CD4-positive, CD25-positive, alpha-beta regulatory T cell (primary cell): ENCODE measurements at places on chromosomes 7 and 10.
A peak's percentile ranks its signal among the peaks of the same experiment; 100 is the strongest.

GRCh38 chr10:122149561-122150505 lies 121.3 kb upstream of the BTBD16 start:
- DNase-seq, result no peak

DNA sequence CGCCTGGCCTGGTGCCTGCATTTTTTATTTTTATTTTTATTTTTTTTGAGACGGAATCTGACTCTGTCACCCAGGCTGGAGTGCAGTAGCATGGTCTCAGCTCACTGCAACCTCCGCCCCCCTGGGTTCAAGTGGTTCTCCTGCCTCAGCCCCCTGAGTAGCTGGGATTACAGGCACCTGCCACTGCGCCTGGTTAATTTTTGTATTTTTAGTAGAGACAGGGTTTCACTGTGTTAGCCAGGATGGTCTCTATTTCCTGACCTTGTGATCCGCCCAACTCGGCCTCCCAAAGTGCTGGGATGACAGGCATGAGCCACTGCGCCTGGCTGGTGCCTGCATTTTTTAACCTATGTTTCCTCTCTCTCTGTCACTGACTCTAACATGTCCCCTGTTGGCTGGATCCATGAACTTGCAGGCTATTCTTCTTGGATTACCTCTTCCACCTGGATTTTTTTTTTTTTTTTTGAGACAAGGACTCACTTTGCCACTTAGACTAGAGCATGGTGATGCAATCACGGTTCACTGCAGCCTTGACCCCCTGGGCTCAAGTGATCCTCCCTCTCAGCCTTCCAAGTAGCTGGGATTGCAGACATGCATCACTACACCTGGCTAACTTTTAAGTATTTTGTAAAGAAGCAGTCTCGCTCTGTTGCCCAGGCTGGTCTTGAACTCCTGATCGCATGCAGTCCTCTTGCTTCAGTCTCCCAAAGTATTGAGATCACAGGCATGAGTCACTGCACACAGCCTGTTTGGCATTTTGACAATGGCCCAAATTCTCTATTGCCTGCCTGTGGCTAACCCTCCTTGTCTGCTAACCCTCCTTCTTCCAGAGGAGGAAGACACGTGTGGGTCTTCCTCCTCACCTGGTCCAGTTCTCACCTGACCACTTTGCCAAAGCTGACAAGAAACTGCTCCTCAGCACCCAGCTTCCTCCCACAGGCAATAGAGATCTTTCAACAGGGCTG lies 23.0 kb upstream of the PRPF18 start:
- DNase-seq, result no peak

DNA sequence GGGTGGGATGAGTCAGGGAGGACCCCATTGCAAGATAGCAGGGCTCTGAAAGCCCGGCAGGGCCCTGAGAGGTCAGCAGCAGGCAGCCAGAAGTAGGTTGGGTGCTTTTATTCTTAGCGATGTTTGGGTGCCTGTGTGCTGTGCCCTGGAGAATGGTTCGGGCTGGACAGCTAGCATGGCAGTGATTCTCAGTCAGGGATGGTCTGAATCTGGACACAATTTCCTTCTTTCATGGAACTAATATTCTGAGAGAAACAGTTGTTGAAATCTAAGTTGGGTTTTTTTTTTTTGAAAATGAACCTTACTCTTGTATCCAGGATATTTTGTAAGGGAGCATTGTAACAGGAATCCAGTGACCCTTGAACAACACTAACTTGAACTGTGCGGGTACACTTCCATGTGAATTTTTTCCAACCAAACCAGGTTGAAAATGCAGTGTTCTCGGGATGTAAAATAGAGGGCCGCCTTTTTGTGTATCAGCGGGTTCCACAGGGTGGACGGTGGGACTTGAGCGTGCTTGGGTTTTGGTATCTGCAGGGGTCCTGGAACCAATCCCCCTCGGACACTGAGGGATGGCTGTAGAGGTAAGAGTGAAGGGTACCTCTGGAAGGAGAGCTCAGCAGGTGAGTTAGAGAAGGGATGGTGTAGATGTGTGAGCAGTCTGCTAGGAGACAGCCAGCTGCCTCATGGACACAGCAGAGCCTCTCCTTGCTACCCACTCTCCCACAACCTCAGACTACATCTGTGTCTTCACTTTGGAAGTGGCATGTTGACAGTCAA lies 12.5 kb downstream of the CCNY start:
- no peak for DNase-seq

DNA sequence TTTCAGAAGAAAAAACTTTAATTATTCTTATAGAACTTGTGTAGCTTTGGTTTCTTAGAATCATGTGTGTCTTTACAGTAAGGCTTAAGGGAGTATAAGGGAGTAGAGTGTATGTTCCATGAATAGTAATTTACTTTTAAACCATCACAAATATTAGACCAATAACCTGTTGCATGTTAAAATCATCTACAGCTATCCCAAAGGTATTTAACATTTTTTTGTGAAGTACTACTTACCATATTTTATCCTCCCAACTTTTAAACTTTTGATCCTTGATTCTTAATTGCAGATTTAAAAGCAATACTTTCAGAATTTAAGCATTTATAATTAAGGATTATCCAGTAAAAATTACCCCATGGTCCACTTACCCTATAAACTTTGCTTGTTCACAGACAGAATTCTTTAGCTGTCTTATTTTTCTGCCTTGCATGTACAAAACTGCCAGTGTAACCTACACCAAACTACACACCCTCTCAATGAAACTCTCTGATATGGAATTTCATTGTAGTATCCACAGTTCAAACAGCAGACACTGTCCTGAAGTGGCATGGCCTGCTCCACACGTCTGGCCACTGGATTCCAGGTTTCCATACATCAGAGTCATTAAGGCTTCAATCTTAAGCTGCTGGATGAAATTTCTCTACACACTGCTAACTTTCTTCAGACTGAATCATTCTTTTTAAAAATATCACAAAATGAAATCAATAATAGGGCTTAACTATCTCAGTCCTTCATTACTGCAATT lies 5.8 kb downstream of the GLI3 start:
- no peak for DNase-seq

- no peak for DNase-seq
These were observed 127.5 kb downstream of the CRPPA start for GRCh38 chr7:16293669-16294425.

DNA sequence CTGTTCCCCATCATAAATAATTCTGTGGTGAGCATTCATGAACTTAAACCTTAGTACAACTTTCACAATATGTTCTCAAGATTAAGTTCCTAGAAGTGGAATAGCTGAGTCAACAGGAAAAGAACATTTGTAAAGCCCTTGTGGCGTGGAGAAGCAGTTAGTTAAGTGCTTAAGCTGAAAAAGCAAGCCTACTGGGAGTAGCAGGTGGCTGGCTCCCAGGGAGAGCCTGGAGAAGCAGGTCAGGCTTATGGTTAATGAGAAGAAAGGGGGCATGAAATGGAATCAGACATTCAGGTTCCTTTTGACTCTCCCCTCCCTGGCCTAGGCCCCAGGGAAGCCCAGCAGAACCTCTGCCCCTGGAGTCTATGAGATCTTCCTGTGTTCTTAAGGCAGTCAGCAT lies 35.3 kb downstream of the VSTM4 start:
- peak; percentile 64 for DNase-seq

DNA sequence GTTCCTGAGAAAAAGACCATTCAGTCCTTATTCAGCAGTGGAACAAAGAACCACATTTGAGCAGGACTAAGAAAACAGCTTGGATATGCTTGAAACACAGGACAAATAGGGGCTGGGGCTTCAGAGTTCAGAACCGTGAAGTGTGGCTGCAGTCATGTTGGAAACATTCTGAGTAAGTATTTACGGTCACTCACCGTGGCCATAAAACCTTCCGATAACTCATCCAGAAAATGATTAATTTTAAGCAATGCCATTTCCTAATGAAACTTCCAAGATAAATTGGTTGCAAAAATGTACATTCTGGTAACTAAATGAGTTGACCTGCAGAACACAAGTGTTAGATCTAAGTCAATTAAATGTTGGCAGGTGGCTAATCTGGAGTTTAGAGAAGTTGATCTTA lies 279.2 kb downstream of the CXCL12 start:
- DNase-seq, result no peak

DNA sequence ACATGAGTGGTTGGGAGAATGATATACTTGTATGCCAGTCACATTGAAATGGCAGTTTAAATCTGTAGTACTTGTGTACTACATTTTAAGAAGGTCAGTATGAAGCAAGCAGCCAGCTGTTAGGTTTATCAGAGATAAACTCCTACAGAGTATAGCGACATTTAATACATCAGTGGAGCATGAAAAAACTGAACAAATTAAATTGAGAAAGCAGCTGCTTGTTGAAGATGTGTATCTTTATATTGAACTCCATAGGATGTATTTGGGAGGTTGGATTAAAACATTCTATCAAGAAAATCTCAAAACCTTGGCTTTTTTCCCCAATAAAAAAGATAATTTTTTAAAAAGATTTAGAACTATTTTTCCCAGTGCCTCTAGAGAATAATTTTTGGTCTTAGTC lies 47.8 kb downstream of the PHF14 start:
- no peak for DNase-seq

DNA sequence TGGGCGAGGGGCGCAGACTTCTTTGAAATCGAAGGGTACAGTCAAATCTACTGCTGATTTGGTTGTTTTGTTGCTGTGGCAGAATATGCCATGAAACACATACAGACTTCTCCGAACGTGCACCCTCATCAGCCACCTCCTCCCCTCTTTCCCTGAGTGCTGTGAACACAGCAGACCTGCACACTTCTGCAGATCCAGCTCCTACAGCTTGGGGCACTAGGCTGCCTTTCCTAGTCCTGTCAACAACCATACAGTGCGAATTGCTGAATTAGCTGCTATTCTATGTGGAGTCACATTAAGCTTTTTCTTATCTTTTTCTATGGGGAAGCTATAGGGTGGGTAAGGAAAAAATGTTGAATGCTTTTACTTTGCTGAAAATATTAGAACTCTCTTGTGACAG lies 57.5 kb downstream of the COL17A1 start:
- DNase-seq, result peak; percentile 14

DNA sequence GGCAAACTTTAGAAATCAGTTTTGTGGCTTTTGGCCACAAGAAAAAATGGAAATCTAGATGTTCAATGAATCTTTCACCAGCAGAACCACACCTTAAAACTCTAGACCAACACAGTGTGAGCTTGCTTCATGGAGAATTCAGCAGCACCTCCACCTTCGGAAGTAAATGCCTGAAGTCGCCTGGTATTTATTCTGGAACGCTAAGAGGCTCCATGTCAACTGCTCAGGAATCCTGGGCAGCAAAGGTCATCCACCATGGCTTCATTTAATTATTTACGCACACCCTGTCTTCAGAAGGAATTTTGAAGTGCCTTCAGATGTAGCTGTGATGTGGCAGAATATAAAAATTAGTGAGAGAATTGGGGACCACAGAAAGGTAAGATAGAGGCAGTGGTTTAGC lies 167.7 kb downstream of the GFRA1 start:
- no peak for DNase-seq

GRCh38 chr7:601595-602340 lies 82.1 kb upstream of the PDGFA start:
- peak; percentile 60 for DNase-seq

DNA sequence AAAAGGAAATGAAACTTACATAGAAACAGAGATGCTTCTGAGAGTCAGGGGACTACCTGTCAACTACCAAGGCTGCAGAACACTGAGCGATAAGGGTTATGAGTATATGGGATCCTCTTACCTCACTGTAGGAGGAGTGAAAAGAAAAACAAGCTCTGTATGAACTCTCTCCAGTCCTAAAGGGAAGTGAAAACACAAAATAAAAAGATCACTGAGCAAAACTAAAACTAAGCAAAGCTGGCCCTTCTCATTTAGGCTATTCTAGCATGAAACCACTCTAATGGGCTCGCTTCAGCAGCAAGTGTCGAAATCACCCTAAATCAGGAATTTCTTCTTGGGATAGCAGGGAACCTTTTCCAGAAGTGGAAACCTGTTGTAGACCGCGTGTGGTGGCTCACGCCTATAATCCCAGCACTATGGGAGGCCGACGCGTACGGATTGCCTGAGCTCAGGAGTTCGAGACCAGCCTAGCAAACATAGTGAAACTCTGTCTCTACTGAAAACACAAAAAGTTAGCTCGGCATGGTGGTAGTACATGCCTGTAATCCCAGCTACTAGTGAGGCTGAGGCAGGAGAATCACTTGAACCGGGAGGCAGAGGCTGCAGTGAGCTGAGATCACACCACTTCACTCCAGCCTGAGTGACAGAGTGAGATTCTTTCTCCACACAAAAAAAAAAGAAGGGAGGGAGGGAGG lies 27.0 kb downstream of the DCLRE1C start:
- no peak for DNase-seq

GRCh38 chr7:74312418-74313028 lies 23.3 kb downstream of the CLIP2 start:
- no peak for DNase-seq

GRCh38 chr7:83355143-83355542 lies 192.5 kb upstream of the PCLO start:
- DNase-seq, result no peak

- no peak for DNase-seq
These were observed 14.1 kb downstream of the CRYGN start for GRCh38 chr7:151425670-151426440.

GRCh38 chr7:110973196-110973990 lies 117.5 kb upstream of the LRRN3 start:
- no peak for DNase-seq

- DNase-seq, result peak; percentile 17
These were observed 2.9 kb upstream of the RBM20 start for GRCh38 chr10:110641256-110641655.

GRCh38 chr7:4079956-4080355 lies 602.1 kb upstream of the FOXK1 start:
- no peak for DNase-seq

DNA sequence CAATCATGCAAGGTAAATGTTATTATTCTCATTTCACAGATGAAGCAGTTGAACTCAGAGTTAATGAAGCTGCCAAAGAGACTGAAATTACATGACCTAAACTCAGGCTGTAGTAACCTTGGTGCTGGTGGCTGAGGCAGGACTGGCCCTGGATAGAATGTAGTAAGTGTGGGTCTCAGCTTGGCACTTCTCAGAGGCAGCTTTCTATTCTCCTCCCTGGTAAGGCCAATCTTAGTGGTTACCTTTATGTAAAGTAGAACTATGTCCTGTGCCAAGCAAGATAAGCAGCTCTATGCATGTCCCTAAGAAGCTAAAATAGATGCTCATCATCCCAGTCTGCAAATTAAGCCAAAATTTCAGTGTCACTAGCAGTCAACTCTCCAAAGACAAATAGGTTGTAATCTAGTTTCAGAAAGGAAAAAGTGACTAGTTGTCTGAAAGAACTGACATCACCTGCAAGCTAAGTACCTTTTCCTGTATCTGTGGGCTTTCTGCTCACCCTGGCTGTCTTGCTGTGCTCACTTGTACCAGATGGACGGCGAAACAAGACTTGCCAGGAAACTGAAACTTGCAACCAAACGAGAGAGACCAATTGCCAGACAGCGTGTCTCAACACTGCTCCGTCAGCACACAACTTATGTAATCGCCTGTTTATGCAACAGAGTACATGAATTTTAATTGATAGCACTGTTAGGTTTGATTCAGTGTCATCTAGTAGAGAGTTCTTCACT lies 43.7 kb downstream of the CH25H start:
- DNase-seq, result peak; percentile 9

GRCh38 chr10:5963071-5963470 lies 14.3 kb downstream of the IL15RA start:
- DNase-seq, result no peak

- DNase-seq, result no peak
These were observed 79.1 kb downstream of the PRTFDC1 start for GRCh38 chr10:24873281-24873683.

- no peak for DNase-seq
These were observed 22.6 kb upstream of the AKR1C3 start for GRCh38 chr10:5071411-5072198.

- no peak for DNase-seq
These were observed 58.8 kb upstream of the PNLIP start for GRCh38 chr10:116486770-116487448.

GRCh38 chr10:124892905-124893304 lies 49.0 kb upstream of the ZRANB1 start:
- no peak for DNase-seq
